Activated B cell treated with CpG ODN at 0.5 μM for 24 hours (primary cell): ENCODE measurements at places on chromosomes 12 and 14.
A peak's percentile ranks its signal among the peaks of the same experiment; 100 is the strongest.

GRCh38 chr12:120126635-120127005, 10.1 kb upstream of the RAB35 start:
- H3K4me3 ChIP-seq: no peak overlapping the region
- no peak overlapping the region for H3K27ac ChIP-seq
- peaks cover 25% of the 10 kb centered on the region for H3K4me1 ChIP-seq
- no peak for DNase-seq
- H3K36me3 ChIP-seq: peaks cover 50% of the 10 kb centered on the region
- no peaks in the 10 kb centered on the region for H3K27me3 ChIP-seq

DNA sequence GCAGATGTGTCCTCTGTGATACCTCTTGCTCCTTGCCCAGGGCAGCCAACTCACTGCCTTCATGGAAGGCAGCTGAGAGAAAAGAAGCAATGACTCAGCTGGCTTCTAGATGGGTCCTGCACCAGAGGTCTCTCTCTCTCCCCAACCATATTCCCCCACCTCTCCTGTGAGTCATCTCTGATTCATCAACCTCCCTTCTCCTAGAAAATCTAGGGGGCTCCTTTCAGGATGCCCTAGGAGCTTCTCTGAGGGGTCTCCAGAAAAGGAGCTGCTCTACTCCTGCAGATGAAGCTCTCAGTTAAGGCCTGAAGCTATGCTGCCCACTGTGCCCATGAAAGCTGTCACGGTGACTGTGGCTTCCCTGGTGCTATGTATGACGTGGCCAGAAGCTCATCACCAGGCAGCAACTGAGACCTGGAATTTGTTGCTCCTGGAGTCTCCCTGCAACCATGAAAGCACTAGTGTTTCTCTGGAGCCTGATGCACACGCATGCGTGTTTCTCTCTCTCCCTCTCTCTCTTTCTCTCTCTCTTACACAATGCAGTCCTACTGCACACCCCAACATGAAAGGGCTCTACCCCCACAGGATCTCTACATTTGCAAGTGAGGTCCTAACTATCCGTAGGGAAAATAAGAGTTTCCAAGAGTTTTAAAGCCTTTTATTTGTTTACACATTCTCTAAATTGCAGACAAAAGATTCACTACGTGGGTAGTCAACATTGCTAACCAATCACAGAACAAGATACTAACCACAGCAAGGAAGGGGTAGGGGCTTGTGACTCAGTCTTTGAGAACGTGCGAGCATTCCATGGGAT, 285.3 kb downstream of the DPF3 start:
- H3K4me1 ChIP-seq: peaks cover 2% of the 10 kb centered on the region
- H3K27ac ChIP-seq: no peak overlapping the region
- DNase-seq: no peak
- no peak overlapping the region for H3K4me3 ChIP-seq
- H3K36me3 ChIP-seq: no peaks in the 10 kb centered on the region

DNA sequence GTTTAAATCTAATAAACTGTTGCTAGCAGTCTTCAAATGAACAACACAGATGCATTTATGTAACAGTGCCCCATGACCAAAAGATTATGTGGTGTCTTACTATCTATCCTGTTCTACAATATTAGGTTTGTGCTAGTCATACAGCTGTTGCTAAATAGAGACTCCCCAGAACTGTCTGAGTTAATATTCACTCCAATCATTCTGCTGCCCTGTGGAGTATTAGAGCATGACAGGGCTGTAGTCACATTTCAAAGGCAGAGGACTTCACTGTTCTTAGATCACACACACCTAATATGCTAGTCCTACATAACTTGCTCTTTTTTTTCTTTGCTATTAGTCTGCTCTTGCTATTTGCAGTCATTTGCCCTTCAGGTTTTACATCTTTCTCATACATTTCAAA, 157.6 kb upstream of the MDGA2 start:
- no peaks in the 10 kb centered on the region for H3K4me1 ChIP-seq
- no peak overlapping the region for H3K27ac ChIP-seq
- DNase-seq: no peak
- H3K36me3 ChIP-seq: no peaks in the 10 kb centered on the region
- no peaks in the 10 kb centered on the region for H3K27me3 ChIP-seq

DNA sequence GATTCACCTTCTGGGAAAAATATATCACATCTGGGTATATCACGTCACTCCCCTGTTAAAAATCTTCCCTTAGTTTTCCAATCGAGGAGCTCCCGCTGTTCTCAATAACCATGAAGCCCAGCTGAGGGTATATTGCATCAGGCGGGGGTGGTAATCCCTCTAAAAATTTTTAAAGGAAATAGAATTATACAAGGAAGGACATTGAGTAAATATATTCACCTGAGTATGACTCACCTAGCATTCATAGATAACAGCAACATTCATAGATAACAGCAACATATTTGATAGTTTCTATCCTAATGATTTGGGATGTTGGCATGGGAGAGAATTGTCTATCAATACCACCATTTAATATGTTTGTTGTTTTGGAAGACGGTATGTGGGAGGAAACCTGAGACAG, 473.6 kb downstream of the RMST start:
- no peak overlapping the region for H3K27ac ChIP-seq
- no peak for DNase-seq
- no peaks in the 10 kb centered on the region for H3K36me3 ChIP-seq
- no peaks in the 10 kb centered on the region for H3K4me1 ChIP-seq
- no peak overlapping the region for H3K4me3 ChIP-seq
- H3K27me3 ChIP-seq: no peaks in the 10 kb centered on the region

- no peak overlapping the region for H3K27ac ChIP-seq
- no peaks in the 10 kb centered on the region for H3K27me3 ChIP-seq
- H3K4me1 ChIP-seq: no peaks in the 10 kb centered on the region
- H3K36me3 ChIP-seq: no peaks in the 10 kb centered on the region
- DNase-seq: no peak
- no peak overlapping the region for H3K4me3 ChIP-seq
Measured at GRCh38 chr12:127268213-127268612, 998.8 kb upstream of the TMEM132C start.

DNA sequence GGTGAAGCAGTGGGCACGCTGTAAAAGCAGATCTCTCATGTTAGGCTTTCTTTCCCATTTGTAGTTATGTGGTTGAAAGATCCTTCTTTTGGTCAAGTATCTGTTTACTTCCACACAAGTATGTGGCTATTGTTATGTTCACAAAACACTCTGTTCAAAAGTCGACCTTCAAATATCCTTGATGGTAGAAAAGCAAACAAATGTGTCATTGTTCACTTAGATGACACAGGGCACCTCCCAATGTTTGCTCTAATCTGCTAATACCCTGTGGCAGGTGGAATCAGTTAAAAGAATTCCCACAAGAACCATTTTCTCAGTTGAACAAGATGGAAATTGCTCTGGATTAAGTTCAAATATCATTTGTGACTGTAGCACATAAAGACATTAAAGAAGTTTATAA, 43.6 kb upstream of the NAA30 start:
- peaks cover 13% of the 10 kb centered on the region for H3K27me3 ChIP-seq
- H3K4me3 ChIP-seq: no peak overlapping the region
- H3K4me1 ChIP-seq: no peaks in the 10 kb centered on the region
- no peaks in the 10 kb centered on the region for H3K36me3 ChIP-seq
- H3K27ac ChIP-seq: no peak overlapping the region
- no peak for DNase-seq

DNA sequence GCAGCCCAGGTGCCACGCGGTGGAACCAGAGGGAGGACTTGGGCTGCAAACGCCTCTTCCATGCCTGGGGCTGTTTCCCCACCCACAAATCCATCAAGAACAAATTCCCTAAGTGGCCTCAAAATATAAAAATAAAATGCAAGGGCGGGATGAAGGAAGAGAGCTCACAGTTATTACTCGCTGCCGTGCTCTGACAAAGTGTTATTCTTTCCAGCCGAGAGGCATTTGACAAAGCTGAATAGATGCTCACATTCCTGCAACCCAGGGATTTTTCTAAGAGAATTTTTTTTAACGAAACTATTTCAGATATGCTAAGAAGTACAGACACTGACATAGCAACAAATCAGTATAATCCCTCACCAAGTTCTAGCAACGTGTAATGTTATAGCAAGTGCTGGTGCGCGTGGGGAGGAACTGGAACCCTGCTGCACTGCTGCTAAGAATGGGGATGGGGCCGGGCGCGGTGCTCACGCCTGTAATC, 70.7 kb downstream of the SCARB1 start:
- peaks cover 54% of the 10 kb centered on the region for H3K36me3 ChIP-seq
- no peak for DNase-seq
- no peak overlapping the region for H3K4me3 ChIP-seq
- H3K27ac ChIP-seq: no peak overlapping the region
- H3K4me1 ChIP-seq: peaks cover 24% of the 10 kb centered on the region
- H3K27me3 ChIP-seq: no peaks in the 10 kb centered on the region

DNA sequence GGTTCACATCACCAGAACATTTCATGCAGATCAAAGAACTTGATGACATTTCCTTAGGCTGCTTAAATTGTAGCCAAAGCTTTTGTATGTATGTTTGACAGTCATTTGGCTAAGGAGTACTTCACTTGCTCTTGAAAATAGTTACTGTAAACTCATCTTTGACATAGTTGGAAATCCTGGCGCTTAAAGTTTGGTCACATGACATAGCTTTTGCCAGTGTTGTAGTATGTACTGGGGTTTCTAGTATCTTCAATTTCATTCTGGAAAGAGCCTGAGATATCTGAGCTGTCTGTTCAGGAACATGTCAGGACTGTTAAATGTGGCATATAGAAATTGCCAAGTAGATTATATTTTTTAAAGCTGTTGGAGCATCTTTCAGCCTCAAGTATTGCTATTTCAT, 55.7 kb downstream of the WDR20 start:
- DNase-seq: no peak
- H3K27ac ChIP-seq: no peak overlapping the region
- H3K4me3 ChIP-seq: no peak overlapping the region
- H3K27me3 ChIP-seq: no peaks in the 10 kb centered on the region

DNA sequence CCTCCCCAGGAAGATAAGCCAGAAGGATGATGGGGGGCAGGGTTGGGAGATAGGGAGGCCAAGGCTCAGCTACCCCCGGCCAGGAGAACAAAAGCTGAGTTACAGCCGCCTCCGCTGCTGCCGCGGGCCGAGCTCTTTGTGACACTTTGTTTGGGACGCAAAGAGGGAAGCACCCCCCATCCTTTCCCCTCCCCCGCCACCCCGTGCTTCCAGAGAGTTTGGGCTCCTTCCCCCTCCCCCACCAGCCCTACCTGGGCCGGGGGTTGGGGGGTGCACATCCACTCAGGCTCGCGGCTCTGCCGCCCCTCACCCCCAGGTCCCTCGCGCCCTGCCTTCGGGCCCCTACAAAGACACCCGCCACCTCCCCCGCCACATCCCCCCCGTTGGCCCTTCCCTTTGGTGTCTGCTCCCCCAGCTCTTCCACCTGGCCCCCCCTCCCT, 799 bp downstream of the ZNF219 start:
- peak overlapping the region; percentile 71 for H3K4me3 ChIP-seq

GRCh38 chr12:7907009-7907408, 29.0 kb downstream of the SLC2A3 start:
- H3K27ac ChIP-seq: no peak overlapping the region
- H3K4me1 ChIP-seq: no peaks in the 10 kb centered on the region
- no peaks in the 10 kb centered on the region for H3K27me3 ChIP-seq
- H3K4me3 ChIP-seq: no peak overlapping the region

GRCh38 chr14:74562515-74563232, 49.4 kb downstream of the LTBP2 start:
- no peaks in the 10 kb centered on the region for H3K4me1 ChIP-seq
- H3K27ac ChIP-seq: no peak overlapping the region
- DNase-seq: no peak
